ENCODE measurements at places on chromosomes 16 and 17.

DNA sequence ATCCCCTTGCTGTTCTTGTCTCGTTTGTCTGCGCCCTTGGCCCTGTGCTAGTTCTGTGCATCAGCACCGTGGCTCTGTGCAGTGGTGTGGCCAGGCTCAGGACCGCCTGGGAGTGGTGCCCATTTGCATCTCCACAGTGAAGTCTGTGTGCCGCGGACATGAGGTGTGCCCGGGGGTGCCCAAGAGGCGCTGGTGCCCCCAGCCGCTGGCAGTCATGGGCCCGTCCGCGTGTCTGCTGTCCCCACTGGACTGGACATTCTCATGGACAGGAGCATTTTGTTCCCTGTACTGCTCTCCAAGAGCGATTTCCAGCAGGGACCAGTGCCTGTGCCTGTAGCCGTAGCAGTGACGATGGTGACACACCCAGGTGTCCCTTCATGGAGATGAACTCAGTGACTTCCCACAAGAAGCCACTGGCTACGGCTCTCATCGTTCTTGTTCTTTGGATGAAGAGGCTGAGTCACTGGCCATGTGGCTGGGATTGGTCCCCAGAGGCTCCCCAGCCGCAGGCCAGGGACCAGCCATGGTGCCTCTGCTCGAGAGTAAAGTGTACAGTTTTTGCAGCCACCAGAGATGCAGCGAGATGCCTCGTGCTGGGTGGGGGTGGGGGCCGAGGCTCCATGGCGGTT, 13.0 kb upstream of the MC1R start:
- no peak for DNase-seq

- no peak for DNase-seq
These were observed 250.3 kb upstream of the CDH11 start for GRCh38 chr16:65372171-65372570.

DNA sequence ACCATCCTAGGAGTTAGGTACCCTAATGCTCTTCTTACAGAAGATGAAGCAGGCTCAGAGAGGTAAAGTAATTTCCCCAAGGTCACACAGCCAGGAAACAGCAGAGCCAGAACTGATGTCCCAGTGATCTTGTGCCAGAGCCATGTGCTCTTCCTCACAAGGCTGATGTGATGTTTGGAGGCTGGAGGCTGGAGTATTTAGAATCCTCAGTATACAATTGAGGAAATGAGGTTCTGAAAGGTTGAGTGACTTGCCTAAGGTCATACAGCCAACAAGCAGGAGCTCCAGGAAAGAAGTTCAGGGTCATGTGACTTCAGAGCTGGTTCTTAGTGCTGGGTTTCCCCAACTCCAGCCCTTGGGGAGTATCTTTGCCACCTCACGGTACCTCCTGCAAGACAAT, 18.5 kb downstream of the ITPRIPL2 start:
- DNase-seq = no peak

- no peak for DNase-seq
These were observed 10.0 kb downstream of the SPOP start for GRCh38 chr17:49667854-49668253.

GRCh38 chr17:28892024-28892423, 5.5 kb downstream of the FLOT2 start:
- DNase-seq = no peak

GRCh38 chr17:12730931-12731521, 58.3 kb upstream of the ARHGAP44 start:
- peak; percentile 38 for DNase-seq

DNA sequence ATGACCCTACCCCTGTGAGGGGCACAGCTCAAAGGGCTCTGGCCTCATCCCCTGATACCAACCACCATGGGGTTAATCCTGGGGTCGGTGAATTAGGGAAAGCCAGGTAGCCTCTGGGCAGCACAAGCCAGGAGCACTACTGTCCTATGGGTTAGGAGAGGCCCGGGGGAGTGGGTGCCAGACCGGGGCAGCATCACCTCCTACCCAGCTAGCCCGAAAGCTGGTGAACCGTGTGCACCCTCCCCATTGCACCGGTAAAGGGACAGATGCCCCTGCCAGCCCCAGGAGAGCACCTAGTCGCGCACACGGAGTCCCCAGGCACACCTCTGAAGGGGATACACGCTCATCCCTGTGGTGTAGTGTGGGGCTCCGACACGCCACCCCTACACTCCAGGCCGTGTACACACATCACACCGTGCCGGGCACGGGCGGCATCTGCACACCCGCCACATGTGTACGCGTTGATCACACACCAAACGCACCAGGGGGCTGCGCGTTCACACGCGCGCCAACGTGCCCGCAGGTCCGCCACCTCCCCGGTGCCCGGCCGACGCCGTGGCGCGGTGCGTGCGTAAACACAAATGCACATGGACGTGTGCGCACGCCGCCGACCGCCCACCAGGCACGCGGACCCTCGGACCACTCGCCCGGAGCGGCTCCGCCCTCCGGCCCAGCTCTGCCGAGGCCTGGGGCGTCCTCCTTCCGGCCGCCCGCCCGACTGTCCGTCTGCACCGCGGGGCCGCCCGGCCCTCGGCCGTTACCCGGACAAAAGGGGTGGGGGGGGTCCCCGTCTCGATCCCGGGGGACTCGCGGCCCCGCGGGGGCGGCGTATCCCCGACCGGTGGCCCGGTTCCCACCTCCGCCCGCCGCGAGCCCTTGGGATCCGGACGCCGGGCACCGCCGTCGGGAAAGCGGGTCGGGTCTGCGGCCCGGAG, 785 bp downstream of the UBALD1 start:
- no peak for DNase-seq

- DNase-seq = no peak
These were observed 23.9 kb downstream of the PHB1 start for GRCh38 chr17:49390548-49391324.

- no peak for DNase-seq
These were observed 1.4 kb upstream of the C1QTNF1 start for GRCh38 chr17:79022507-79022991.

DNA sequence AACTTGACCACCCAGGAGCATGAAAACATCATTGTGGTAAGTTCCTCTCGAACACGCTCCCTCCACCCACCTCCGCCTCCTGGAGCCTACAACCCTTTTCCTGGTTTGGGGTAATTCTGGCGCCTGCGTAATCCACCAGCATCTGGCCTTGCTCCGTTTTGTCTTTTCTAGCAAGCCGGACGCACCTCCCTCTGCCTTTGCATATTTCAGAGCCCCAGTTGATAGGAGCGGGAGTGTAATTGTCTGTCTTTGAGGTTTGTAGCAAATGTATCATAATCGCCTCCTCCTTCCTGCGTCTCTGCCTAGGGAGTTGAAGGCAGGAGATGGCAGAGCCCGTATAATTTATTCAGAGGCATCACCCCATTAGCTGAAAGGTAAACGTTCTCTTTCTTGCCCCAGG, 121.3 kb upstream of the PLCG2 start:
- no peak for DNase-seq

- no peak for DNase-seq
These were observed 197.2 kb upstream of the CHMP6 start for GRCh38 chr17:80794281-80795089.

DNA sequence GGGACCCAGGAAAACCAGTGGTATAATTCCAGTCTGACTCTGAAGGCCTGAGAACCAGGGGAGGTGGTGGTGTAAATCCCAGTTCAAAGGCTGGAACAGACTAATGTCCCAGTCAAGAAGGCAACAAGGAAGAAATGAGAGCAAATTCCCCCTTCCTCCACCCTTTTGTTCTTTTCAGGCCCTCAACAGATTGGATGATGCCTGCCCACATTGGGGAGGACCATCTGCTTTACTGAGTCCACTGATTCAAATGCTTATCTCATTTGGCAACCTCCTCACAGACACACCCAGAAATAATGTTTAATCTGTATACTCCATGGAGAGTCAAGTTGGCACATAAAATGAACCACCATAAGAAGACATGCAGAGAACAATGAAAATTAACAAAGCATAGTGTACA, 61.9 kb upstream of the CRYM start:
- no peak for DNase-seq
